Caudate nucleus (tissue), 63 donors: ENCODE measurements at places on chromosomes 5 and 9.

DNA sequence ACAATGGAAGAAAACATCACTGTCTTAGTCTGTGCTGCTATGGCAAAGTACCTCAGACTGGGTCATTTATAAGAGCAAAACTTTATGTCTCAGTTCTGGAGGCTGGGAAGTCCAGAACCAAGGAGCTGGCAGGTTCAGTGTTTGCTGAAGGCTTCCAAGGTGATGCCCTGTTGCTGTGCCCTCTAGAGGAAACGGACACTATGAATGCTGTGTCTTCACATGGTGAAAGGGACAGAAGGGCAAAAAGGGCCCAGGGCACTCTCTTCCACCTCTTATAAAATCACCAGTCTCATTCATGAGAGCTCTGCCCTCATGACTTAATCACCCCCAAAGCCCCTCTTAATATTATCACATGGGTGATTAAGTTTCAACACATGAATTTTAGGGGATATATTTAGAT, 143.5 kb downstream of the FANCC start:
- DNase-seq: no peak

DNA sequence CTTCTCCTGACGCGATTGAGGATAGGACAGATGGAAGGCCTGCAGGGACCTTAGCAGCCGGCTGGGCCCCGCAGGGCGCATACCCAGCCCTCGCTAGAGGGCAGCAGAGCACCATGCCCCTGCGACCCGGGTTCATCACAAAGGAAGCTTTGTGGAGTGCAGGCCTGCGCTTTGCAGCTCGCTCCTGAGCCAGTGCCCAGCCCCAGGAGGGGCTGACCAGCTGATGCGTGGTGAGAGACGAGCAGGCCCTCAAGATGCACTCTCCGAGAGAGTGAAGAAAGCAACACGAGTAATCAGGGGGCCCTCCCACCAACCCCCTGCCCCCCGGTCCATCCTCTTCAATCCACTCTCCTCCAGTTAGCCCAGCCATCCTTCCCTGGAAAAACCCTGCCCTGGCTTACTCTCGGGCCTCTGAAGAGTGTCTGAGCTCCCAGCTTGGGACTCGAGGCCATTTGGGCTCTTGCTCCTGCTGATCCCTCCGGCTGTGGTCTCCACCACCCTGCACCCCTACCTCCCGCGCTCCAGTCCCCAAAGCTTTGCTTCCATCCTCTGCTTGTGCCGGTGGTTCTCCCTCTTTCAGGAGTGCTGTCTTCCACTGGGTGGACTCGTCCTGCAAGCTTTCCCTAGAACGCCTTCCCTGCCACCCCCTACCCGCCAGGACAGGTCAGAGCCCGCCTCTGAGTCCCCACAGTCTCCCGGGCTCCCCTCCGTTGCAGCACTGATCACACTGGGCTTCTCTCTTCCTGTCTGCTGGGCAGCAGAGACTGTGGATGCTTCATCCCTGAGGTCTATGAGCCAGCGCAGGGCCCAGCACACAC, 9.1 kb upstream of the KIF12 start:
- peak; percentile 70 for DNase-seq

- no peak for DNase-seq
Observed at GRCh38 chr9:79116041-79116440, 455.7 kb upstream of the TLE4 start.

DNA sequence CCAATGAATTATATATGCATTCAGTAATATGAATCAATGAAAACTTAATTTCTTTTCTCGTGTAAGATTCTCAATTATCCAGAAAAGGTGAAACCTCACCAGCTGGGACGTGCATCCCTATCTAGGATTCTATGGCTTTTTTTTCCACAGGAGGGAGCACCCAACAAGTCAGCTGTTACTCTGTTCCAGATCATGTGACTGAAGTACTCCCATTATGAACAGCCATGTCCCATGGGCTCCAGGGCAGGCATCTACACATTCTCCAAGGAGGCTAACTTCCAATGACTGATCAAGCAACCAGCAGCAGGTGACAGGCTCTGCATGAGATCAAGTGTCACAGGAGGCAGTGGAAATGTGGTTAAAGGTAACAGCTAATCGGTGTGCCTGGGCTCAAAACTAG, 118.8 kb downstream of the ELAVL2 start:
- DNase-seq: no peak

- DNase-seq: no peak
Observed at GRCh38 chr5:114977979-114978573, 191.6 kb downstream of the TRIM36 start.

DNA sequence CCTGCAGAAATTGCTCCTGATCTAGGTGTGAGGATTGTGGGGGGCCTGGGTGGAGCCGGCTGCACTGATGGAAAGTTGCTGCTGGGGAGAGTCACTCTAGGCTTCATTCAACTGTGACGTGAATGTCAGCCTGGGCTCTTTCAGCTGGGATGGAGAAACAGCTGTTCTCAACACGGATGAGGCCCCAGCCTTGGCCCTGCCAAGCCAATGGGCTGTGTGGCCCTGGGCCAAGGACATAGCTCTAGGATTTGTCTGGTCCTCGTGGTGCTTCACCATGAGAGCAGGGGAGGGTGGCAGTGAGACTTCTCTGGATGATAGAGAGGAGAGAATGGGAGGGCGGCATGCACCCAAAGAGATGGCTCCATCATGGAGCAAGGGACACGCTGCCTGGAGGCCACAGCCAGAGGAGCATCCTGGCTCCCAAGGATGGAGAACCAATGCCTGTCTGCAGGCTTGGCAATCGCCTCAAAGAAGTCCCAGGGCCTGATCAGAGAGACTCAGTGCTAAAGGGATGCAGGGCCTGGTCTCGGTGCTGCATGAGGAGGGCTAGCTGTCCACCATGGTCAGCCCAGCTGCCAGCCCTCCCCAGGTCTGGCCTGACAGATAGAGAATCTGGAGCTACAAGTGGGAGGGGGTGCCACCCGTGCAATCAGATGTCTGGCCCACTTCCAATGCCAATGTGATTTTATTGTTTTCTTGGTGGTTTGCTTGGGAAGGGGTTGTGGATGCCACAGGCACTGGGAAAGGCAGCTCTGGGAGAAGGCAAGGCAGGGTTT, 141.0 kb downstream of the GADD45G start:
- no peak for DNase-seq

DNA sequence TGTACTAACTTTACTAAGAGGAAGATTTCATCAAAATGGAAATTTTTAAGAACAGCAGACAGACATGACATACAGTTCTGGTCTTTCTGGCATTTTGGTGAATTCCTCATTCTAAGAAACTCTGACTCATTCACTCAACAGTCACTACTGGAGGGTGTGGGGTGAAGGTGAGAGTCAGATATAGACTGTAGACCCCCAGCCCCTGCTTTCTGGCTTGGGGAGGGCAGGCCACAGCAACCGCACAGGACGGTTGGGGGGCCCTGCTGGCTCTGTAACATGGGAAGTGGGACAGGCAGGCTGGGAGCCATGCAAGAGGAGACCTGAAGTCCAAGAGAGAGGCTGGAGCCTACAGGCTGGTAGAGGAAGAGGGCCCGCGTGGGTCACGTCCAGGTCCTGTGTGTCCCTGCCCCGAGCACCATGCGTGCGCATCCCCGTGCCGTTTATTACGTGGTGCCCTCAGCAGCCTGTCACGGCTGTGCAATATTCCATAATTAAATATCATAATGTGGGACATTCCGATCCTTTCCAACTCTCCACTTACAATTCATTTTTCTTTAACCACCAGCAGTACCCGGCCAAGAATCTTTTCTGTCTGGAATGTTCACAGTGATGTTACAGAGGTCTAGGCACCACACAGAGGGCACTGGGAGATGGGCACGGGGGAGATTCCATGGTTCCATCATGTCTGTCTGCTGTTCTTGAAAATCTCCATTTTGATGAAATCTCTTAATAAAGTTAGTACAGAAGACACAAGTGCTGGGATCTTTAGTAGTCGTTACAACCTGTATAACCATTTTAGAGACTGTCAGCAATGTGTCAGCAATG, 75.5 kb downstream of the SEMA4D start:
- no peak for DNase-seq

GRCh38 chr5:115343855-115344254, 47.4 kb upstream of the CCDC112 start:
- DNase-seq: no peak

DNA sequence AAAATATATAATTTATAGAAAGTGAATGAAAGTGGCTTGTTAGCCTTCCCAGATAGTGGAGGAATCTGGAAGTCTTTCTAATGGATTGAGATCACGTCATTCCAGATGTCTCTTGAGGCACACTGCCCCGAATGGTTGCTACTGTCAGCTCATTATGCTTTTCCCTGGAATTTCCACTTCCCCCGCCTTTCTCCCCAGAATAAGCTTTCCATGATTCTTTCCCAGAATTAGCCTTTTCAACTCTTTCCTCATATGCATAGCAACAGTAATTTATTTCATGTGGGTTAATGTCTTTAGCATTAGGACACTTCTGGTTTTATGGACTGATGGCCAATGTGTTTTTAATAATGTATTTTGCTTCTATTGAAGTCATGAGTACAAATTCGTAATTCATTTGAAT, 81.5 kb downstream of the PALM2AKAP2 start:
- no peak for DNase-seq

DNA sequence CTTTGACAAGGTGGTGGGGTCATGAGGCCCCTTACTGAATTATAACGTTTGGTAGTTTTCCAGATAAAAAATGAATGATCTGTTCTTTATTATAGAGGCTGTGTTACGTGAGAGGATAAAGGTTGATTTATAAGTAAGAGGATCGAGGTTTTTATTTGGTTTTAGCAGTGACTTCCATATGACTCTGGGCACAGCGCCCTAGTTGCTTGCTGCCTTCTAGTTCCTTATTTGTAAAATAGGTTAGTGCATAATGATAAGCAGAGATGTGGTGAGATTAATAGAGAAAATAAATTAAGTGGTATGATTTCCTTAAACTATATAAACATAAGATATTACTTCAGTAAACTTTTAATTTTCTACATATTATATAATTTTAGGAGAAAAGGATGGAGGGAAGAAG, 29.8 kb downstream of the MRRF start:
- DNase-seq: no peak

DNA sequence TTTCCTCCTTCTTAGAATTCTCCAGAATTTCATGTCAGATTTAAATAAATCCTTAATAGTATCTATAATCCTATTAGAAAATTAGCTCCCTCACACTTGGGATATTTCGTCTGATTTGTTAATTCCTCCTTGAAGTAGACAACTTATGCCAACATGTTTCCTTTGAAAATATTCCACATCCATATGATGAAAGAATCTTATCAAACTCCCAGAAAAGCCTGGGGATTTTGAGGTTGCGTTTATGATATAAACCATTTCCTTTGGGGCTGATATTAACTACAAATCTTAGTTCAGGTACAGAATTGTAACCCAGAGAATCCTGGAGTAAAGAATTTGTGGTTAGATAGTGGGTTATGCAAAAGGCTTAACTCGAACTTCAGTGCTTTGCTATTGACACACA, 2373.8 kb upstream of the ACO1 start:
- no peak for DNase-seq

GRCh38 chr9:19967216-19967887, 178.5 kb upstream of the SLC24A2 start:
- DNase-seq: no peak

DNA sequence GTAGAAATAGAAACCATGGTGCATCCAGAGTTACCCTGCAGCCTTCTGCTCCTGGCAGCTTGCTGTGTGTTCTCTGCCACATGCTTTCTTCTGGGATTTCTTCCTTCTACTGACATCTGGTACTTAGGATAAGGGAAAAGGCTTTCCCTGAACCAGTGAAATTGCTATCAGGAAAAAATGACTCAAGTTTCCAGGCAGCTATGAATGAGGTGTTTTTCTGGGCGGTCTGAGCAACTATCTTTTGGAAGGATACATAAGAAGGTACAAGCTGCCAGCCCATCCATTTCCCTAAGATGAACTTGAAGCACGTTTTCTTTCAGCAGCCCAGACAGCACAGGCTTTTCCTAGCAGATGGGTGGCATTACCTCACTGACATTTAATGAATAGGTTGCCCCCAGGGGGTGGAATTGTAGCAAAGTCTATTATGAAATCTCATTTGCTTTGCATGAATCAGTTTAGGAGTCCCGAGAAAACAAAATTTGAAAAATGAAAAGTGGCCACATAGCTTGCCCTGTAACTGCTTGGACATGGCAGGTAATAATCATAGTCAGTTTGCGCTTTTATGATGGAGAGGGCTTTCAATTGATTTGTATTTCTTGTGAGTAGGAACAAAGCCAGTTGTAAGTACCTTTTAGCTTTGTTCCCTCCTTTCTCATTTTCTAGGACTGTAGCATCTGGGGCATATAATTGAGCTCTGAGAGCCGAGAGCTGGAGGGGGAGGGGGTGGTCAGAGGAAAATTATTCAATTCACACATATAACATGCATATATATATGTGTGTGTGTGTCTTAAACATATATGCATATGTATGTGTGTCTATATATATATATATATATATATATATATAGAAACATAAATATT, 108.5 kb downstream of the C9orf152 start:
- DNase-seq: no peak

DNA sequence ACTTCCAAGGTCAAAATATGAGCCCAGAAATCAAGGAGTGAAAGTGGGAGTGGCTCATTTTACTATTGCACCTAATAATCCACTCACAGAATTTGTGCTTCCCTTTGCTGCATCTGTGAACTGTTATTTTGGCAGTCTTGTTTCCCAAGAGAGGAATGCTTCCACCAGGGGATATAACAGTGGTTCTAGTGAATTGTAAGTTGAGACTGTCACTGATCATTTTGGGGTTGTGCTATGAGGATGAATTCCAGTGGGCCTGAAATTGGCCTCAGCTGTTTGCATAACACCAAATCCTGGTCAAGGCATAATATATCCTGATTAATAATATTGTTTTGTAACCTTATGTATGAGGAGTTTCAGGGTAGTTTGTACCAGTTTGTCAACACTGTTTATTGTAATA, 14.4 kb downstream of the FAM200C start:
- no peak for DNase-seq

DNA sequence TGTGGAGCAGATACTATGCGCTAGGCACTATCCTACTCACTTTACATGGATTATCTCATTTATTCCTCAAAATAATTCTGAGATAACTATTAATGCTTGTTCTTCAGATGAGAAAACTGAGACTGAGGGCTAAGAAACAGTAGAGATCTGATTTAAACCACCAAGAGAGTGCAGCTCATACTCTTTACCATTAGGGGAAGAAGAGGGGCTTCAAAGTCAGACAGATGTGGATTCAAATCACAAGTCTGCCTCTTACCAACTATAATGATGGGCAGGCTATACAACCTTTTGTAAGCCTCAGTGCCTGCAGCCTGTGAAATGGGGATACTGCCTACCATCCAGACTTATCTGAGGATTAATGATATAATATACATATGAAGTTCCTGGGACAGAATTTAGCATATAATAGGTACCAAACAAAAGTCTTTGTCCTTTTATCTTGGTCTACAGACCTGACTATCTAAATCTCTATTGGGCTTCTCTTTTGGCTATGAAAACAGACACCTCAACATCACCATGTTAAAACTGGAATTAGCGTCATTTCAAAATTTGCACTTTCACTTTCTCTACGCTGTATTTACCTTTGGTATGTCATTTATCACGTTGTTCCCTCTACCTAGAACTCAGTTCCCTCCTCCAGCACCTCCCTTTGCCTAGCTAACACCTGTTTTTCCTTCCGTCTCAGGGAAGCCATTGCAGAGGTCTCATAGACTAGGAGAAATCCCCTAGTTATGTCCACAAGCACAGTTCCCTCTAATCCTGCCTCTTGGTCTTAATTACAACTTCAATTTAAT, 13.8 kb upstream of the TMEM267 start:
- no peak for DNase-seq
